ENCODE measurements at places on chromosomes 12 and 14. TPM values are rescaled to one million over a fixed set of nuclear protein-coding genes. Genes with fewer than 3 reads are reported as not detected.
A peak's percentile ranks its signal among the peaks of the same experiment; 100 is the strongest.

The RNASE4 gene
- total RNA-seq, result 83.9 TPM

The ALDH1L2 gene
- total RNA-seq, result 8.1 TPM

The HOTAIR gene
- not detected for total RNA-seq

The DTX1 gene
- total RNA-seq, result 9.5 TPM

The GPR84 gene
- total RNA-seq, result not detected

The HHIPL1 gene
- total RNA-seq, result 2.7 TPM

The ZNF10 gene
- 1.8 TPM for total RNA-seq

GRCh38 chr14:57464008-57464730, 29.5 kb downstream of the CCDC198 start:
- no peak for ATAC-seq

GRCh38 chr12:30794591-30795409, 40.0 kb upstream of the CAPRIN2 start:
- peak; percentile 18 for ATAC-seq

GRCh38 chr12:82942991-82943401, 256.3 kb downstream of the TMTC2 start:
- no peak for ATAC-seq

DNA sequence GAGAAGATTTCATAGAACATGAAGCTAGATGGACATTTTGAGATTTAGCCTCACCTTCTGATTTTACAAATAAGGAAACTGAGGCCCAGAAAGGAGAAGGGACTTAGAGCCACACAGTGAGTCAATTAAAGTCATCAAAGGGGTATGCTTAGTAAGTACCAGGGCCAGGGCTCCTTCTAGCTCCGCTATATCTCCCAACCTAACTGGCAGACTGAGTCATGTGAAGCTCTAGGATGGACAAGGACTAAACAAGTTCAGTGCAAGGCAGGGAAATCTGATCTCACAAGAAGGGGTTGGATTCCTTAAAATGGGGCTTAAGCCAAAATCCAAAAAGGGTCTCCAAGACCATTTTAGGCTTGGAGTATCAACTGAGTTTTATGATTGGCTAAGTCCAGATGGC, 215.8 kb downstream of the PHLDA1 start:
- ATAC-seq, result no peak

DNA sequence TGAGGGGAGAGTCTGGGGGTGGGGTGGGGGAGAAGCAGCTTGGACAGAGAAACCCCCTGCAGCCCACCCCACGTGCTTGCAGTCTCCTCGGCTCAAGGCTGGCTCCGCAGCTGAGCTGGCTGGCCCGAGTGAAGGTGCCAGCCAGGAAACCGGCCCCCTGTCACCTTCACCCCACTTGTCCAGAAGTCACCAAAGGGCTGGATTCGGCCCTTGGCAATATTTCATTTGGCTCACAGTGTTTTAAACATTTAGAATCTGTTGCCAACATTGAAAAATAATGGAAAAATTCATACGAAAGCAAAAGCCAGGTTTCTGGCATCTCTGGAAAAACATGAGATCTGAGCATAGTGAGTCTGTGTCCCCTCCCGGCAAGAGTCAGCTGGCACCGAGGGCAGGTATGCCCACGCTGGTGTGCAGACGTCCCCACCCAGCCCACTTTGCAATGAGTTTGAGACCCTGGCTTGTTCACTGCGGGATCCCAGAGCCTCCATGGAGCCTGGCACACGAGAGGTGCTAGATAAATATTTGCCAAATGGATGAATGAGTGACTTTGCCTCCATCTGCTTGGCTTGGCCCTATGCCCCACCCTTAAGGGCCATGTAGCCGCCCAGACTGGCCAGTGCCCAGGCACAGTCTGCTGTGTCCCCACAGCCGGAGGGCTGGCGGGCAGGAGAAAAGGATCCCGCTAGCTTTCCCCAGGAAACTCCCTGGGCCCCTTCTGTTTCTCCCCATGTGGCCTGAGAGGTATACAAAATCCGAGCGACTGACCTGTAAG, 18.2 kb downstream of the MSI1 start:
- no peak for ATAC-seq

- ATAC-seq, result no peak
These were observed 18.2 kb downstream of the ANKRD9 start for GRCh38 chr14:102491366-102491765.

- no peak for ATAC-seq
These were observed 36.9 kb upstream of the NCOR2 start for GRCh38 chr12:124604264-124604680.

DNA sequence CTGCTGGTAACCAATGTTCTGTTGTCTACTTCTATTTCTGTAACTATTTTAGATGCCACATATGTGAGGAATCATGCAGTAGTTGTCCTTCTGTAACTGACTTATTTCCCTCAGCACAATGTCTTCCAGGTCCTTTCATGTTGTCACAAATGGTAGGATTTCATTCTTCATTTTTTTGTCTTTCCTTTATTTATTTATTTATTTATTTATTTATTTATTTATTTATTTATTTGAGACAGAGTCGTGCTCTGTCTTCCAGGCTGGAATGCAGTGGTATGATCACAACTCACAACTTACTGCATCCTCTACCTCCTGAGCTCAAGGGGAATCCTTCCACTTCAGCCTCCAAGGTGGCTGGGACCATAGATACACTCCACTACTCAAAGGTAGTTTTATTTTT, 288.2 kb downstream of the PPFIA2 start:
- no peak for ATAC-seq

GRCh38 chr12:111034083-111034885, 113.9 kb upstream of the MYL2 start:
- ATAC-seq, result no peak
